ENCODE measurements at places on chromosomes 12 and 14.
A peak's percentile ranks its signal among the peaks of the same experiment; 100 is the strongest.

- no peak for DNase-seq
These were observed 65.6 kb upstream of the DICER1 start for GRCh38 chr14:95222870-95223398.

- DNase-seq: no peak
These were observed 16.9 kb upstream of the SMCO2 start for GRCh38 chr12:27429606-27430005.

DNA sequence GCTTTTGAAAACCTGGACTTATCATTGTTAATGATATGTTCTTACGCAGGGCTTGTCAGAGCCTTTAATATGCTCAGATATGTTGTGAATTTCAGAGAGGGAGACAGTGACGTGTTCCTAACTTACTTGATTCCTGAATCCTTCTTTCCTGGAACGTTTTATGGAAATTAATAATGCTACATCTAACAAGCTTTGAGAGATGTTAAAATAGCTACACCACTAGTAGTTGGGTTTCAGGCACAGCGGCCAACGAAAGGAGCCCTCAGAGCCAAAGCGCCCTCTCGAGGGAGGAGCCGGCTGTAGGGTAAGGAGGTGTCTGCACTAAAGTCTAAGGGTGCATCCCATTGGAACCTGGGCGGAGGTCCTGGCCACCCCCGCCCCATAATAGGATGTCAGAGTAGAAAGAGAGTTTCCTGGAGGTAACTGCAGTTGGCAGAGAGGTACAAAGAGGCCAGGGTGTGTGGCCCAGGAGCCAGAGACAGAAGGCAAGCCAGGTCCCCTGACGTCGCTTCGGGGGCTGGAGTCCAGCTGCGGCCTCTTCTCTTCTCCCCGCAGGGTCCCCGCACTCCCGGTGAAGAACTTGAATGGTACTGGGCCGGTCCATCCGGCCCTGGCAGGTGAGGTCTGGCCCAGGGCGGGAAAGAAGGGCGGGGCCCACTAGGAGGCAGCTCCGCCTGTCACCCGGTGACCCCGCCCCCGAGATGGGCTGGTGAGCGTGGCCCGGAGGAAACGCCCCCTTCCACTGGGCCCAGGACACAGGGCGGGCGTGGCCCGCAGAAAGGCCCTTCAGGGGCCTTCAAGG is 36.3 kb downstream of the DTX1 start:
- peak; percentile 83 for DNase-seq

DNA sequence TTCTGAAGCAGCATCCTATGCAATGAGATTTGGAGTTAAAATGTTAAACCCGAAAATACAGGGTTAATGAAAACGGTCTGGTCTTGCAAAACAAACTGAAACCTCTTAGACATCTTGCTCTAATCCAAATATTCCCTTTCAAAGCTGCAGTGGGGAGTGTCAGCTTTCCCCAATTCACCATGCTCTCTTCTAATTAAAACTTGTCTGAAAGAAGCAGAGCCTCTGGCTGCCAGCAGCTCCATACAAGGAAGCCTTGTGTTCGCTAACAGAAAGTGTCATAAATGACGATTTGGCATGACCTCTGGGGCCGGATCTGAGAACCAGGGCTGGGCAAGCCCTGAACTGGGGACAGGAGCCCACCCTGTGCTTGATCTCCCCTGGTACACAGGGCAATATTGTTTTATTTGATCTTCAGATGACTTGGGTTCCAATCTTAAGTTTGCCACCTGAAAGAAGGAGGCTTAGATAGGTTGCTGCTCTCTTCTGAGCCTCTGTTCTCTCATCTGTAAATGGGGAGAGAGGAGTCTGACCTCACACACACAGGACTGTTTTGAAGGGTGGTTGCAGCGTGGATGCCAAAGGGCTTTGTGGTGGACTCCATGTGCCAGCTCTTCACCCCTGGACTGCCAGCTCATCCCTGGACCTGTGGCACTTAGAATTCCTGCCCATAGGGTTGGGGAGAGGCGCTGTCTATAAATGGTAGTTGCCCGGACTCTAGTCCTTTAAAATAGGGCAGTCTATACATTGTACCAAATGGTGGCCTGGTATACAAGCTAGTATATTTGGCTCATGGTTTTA is 7.8 kb downstream of the KMT5A start:
- DNase-seq: no peak

DNA sequence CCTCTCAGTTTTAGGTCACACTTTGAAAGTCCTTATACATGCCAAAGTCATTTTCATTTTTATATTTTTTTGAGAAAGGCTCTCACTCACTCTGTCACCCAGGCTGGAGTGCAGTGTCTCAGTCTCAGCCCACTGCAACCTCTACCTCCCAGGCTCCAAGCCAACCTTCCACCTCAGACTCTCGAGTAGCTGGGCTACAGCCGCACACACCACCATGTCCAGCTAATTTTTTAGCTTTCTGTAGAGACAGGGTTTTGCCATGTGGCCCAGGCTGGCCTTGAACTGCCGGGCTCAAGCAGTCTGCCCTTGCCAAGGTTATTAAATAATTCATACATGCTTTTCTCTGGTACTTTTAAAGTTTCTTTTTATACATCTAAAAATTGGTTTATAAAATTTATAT is 166.0 kb downstream of the ERC1 start:
- DNase-seq: no peak

GRCh38 chr14:81206115-81206514 is 14.6 kb downstream of the GTF2A1 start:
- no peak for DNase-seq

GRCh38 chr14:28406196-28406595 is 360.4 kb upstream of the FOXG1 start:
- DNase-seq: no peak

DNA sequence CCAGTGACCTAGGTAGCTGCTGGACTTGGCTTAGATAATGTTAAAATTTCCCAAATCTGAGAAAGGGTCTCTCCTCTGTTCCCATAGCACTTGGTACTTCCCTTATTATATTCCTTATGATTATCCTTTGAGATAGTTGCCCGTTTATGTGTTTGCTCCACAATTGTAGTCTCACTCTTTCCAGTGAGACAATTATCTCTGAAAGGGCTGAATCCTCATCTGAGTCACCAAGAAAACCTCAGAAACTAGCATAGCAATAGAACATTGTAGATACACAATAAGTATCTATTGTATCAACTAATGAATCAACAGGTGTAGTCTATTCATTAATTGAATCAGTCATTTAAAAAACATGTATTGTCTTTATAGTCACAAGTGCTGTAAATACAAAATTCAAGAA is 119.1 kb upstream of the FAR2 start:
- DNase-seq: no peak

- DNase-seq: no peak
These were observed 645.4 kb upstream of the ATXN7L3B start for GRCh38 chr12:73892201-73892600.

GRCh38 chr14:40955131-40955505 is 651.6 kb upstream of the LRFN5 start:
- DNase-seq: no peak

DNA sequence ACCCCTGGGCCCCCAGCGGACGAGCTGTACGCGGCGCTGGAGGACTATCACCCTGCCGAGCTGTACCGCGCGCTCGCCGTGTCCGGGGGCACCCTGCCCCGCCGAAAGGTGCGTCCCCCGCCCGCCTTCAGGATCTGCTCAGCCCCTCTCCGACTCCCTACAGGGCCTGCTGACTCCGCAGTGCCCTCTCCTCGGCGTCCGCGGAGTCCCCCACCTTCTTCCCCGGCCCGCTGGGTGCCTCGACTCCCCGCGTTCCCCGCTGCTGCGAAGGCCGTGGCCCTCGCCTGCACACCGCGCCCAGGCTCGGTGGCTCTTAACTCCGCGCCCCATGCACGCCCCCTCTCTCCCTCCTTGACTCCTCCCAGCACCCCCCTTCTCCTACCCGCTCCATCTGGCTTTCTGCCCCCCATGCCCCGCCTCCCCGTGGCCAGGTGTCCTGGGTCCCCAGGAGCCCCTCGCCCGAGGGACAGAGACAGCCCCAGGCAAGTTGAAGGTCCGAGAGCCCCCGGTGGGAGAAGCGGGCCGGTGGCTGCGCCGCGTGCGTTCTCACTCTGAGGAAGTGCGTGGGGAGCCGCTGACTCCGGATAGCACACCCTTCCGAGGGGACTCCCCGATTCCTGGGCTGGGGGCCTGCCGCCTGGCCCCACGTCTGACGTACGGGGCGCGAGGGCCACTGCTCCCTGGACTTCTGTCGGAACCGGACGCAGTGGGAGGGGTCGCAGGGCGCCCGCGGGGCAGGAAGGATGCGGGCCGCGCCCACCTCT is 594 bp downstream of the TAMALIN start:
- no peak for DNase-seq

All from left colon (tissue), 2 donors.